ENCODE measurements at places on chromosomes 7 and 10.
A peak's percentile ranks its signal among the peaks of the same experiment; 100 is the strongest.

DNA sequence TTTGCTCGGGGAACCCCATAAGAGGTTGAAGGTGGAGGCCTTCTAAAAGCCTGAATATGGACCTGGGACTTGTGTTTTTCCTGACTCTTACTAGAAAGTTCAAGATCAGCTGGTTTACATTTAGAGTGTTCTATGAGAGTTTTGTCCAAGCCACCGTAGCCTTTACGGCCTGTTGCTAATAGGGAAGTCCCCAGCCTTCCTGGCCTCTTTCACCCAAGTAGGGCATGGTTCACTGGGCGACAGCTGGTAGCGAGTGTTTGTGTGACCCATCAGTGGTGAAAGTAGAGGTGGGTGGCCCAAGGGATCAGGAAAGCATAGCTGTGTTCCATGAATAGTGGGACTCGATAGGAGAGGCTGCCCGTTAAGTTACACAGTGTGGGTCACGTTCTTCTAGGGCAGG is 60.1 kb downstream of the RABGEF1 start:
- no peak for DNase-seq

DNA sequence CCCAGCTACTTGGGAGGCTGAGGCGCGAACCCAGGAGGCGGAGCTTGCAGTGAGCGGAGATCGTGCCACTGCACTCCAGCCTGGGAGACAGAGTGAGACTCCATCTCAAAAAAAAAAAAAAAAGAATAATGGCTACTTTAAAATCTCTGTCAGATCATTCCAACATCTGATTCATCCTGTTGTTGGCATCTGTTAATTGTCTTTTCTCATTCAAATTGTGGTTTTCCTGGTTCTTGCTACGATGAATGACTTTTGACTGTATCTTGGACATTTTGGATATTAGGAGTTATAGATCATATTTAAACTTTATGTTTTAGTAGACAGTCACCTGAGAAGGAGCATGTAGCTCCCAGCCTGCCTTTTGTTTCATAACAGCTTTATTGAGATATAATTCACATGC is 8.5 kb downstream of the TPST1 start:
- DNase-seq, result peak; percentile 23

DNA sequence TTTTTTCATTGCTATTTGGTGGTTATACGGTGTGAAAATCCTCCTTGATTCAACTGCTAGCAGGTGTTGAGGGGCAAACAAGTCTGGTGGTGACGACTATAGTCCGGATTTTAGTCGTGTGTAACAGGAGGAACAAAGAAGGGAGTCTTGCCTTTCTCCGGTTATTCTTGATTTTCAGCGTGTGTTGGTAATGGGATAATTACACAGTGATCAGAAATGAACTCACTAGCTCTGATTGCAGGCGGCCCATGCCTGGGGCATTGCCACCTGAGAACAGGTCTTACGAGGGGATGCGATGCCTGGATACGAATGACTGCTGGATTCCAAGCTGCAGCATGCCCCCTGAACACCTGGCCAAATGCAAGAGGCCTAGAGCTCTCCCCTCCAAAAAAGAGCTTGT is 72.8 kb downstream of the CAMK1D start:
- DNase-seq, result peak; percentile 2

GRCh38 chr7:80273327-80273726 is 138.7 kb downstream of the GNAI1 start:
- peak; percentile 79 for DNase-seq

DNA sequence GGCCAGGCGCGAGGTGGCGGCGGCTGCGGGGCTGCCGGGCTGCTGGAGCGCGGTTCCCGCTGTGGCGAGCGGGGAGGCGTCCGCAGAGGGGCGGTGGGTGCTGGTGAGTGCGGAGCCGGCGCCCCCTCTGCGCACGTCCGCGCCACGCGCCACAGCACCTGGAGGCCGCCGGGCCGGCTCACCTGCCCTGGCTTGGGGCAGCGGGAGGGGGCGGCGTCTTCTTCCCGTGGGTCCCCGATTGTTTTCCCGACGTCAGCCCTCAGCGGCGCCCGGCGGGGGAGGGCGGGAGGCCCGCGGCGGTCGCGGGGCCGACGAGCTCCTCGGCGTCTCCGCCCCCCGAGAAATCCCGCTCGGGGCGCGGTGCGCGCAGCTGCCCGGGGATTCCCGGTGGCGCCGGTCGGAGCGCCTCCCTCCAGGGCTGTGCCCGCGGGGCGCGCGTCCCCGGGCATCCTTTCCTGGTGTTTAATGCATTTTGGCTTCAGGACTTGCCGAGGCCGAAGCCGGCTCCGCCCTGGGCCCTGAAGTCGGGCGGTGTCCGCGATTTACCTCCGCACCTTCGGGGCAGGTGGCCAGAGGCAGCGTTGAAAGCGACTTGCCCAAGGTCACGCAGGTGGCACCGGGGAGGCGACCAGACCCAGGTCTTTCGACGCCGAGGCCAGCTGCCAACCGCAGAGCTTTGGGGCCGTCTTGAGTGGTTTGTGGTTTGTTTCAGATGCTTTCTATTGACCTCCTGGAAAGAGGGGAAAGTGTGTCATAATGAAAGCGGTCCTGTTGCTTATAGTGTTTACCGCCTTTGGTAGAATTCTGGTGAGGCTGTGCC is 561 bp downstream of the PLEKHA1 start:
- peak; percentile 29 for DNase-seq

- peak; percentile 36 for DNase-seq
Measured at GRCh38 chr10:30581779-30582380, 47.7 kb downstream of the LYZL2 start.

Measured in bronchial epithelial cell (primary cell).